ENCODE measurements at places on chromosomes 5 and 9.

DNA sequence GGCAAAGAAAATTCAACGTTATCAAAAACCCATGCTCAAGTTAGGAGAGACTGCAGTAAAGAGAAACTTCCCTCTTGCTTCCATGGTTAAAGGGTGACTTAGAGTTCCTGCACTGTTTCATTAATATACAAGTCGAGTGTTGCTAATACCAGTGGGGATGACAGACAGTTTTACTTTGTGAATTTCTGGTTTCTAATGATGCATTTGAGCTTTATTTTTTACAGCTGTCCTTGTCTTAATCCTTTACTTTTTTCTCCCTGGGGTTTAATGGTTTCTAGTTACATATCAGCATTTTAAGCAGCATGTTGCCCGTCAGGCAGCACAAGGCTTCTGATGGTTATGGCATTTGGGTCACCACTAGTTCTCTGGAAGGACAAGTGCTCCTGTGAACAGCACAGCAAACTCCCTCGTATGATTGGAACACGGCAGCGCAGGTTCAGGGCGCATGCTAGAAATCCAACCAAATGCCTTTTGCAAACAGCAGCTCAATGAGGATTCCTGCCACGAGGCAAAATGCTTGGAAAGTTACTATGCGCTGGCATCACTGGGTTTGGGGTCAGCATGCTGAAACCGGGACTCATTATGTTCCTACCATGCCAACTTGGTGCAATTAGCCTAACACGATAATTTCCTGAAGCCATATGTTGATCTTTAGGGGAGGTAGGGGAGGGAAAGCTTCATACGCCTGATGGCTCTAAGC lies 463.8 kb downstream of the BNC2 start:
- no peak for DNase-seq

DNA sequence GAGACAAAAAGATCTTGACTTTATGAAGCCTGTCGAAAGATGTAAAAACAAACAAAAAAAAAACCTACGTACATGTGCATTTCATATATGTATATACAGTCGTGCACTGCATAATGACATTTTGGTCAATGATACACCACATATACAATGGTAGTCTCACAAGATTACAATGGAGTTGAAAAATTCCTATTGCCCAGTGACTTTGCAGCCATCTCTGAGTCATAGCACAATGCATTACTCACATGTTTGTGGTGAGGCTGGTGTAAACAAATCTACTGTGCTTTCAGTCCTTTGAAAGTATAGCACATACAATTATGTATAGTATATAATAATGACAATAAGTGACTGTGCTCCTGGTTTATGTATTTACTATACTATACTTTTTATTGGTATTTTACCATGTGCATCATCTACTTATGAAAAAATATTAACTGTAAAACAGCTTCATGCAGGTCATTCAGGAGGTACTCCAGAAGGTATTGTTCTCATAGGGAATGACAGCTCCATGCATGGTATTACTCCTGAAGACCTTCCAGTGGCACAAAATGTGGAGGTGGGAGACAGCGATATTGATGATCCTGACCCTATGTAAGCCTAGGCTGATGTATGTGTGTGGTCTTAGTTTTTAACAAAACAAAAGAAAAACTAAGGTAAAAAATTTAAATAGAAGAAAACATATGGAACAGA lies 73.7 kb upstream of the FST start:
- DNase-seq, result no peak

DNA sequence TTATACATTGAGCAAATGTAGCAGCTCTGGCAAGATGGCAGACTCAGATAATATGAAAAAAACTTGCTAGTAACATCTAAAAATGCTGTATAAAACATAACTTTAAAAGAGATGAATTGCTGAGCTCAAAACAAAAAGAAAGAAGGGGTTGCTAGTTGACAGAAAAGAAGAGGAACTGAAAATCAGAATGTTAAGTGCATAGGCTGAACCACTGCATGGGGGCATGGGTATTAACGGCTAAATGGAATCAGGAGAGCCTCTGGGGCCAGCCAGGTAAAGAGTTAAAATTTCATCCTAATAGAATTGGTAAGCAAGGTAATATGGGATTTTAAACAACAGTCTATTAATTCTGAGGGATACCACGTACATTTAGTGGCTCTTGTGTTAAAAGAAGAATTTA lies 146.8 kb downstream of the SMC2 start:
- DNase-seq, result no peak

DNA sequence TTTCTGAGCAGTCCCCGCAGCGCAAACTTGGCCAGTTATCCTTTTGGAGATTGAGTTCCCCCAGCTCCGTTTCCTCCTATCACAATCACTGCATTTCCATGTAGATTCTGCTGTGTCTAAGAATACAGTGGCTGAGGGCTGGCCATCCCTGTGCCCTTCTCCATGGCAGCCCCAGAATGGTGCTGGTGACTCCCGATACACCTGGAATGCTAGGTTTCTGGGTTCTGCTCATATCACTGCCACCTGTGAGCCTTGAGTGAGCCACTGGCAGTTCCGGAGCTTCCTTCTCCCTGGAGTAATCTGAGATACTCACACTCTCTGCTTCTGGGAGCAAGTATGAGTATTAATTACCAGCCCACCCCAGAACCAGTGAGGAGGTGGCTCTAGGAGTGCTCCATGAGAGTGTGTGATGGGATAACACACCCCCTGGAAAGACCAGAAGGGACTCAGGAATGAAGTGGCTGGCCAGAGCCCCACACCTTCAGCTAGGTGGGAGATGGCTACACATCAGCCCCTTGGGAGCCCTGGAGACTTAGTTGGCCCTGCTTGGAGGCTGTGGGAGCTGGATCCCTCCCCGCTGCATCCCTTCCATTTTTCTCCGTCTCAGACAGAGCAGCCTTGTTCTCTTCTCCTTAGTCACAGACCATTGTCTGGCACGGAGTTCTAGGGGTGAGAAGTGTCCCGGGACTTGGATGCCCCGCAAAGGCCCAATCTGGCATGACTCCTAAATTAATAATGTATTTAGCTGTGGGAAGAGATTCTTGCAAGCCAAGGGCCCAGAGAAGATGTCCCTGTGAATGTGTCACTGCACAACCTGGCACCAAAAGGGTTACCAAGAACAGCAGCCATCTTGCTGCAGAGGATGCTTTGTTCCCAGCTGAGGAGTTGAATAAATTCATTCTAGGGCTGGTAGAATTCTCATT lies 4.9 kb downstream of the PCDHGC5 start:
- DNase-seq, result no peak

DNA sequence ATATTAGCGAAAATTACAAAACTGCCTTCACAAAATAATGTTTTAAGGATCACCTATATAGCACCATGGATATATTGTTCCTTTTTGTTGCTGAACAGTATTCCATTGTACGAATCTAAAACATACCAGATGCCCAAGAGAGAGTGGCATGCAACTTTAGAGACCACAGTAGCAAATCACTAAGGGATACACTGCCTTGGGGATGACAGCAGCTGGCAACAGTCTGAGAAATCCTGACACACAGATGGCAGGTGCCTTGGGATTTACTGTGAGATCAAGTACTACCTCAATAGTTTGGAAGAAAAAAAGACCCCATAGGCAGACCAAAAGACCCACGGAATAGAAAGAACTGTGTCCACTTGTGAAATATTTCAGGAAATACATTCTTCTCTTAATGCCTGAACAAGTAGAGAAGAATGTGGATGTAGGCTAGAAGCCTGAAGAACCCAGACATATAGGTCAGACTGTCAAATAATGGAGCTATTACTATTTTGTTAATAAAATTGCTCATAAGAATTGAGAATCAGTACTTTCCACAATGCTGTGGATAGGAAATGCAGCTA lies 53.4 kb downstream of the PLPP1 start:
- no peak for DNase-seq

DNA sequence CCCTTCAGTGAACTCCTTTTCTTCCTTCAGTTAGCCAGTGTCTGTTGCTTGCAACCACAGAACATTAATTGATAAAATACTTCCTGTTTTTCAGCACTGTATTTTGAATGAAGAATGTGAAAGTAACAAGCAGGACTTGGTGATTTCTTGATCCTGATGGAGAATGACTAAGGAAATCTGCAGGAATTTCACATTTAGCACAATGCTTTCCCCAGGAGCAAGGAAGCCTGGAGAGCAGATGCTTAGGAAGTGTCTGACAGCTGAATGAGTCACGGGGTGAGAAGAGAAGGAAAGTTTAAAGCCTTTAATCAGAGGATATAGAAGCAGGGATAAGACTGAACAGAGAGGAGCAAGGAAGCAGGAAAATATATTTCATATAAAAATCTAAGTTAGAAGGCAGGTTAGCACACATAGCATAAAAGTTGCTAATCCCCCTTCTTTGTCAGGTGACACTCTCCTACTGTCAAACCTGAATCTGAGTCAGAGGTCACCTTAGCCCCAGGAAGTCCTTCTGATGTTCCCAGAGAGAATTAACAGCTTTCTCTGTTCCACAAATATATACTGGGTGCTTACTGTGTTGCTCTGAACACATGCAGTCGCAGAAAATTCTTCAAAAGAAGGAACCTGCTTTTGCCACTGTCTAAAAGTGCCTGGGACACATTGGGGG lies 59.7 kb downstream of the GNA14 start:
- DNase-seq, result no peak
